ENCODE measurements at places on chromosomes 3 and 15.

DNA sequence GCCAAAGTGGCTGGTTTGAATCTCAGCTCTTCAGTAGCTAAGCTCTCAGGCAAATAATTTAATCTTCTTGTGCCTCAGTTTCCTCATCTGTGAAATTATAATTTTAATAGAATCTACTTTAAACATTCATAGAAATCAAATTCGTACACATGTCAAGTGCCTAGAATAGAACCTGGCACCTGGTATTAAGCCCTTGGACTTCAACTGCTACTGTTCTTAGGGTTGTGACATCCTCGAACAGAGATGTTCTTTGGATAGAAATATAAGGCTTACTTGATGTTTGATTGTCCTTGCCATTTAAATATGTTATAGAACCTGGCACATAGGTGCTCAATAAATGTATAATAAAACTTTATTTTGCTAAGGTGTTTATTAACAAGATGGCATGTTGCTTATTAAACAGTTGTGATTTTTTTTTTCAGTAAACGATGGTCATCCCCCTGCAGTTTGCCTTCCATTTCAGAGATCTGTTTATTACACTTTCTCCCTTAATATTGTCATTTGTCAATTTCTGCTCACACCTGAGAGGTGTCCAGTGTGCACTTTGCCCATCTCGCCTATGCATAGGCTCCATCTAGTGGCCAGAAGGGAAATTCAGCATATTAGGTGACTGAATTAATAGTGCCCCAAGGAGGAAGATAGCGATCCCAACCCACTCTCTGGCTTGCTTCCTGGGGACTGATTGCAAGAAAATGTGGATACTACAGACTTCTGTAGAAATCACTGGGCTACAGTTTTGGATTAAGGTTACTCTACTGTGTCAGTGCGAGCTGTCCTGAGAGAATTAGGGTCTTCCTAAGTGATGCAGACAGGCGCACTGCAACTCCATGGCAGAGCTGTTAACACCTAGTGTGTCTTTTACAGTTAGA lies 10.7 kb downstream of the IGF1R start:
- peak; percentile 52 for DNase-seq

- DNase-seq = peak; percentile 44
Observed at GRCh38 chr3:11522953-11523571, 120.7 kb downstream of the VGLL4 start.

DNA sequence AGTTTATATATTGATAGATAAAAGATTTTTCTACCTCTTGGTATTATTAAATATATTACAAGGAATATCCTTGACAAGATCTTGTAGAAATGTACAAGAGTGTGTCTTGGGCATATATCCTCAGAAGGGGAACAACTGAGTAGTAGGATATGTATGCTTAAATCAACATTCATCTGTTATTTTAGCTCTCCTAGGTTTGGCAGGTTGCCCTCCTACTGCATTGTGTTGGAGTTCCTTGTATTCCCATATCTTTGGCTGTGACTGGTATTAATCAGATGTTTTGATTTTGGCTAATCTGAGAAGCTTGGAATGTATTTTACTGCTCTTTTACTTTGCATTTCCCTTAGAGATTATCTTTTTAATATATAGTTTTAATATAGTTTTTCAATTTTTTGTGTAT lies 4.6 kb downstream of the MYRIP start:
- DNase-seq = peak; percentile 73

DNA sequence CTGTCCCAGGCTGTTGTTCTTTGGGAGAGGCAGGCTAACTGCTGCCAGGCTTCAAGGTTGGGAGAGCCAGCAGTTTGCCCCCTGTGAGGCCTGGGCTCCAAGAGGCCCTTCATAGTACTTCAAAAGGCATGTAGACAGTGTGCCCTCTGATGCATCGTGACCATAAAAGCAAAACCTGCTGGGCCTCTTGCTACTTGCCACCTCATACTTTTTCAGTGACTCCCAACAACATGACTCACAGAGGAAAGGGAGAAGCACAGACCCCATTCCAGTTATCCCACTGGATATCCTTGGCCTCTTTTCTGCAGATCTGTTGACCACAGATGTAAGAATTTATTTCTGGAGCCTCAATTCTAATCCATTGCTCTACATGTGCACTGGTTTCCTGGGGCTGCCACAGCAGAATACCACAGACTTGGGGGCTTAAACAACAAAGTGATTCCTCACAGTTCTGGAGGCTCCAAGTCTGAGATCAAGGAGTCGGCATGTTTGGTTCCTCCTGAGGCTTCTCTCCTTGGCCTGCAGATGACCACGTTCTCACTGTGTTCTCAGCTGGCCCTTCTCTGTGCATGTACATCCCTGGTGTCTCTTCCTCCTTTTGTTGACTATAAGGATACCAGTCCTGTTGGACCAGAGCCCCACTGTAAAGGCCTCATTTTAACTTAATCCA lies 8.9 kb upstream of the NSMCE3 start:
- peak; percentile 97 for DNase-seq

DNA sequence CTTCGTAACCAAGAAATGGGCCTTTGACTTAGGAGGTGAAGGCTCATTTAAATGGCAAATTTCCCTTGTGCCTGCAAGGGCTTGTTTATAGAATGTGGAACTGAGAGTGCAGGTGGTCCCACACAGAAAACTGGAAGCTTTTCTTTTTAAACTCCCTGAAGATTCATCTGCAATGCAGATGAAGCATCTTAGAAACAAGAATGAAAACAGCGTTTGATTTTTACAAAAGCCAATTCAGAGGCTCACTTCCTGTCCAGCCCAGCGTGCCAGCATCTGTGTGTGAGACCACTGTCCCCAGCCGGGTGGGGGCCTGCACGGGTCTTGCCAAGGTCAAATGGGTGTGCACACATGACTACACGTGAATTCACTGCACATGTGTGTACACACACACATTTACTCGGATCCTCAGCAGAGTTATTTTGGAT lies 94.7 kb downstream of the LINGO1 start:
- no peak for DNase-seq

- no peak for DNase-seq
Observed at GRCh38 chr3:187017511-187018230, 87.3 kb downstream of the ST6GAL1 start.

DNA sequence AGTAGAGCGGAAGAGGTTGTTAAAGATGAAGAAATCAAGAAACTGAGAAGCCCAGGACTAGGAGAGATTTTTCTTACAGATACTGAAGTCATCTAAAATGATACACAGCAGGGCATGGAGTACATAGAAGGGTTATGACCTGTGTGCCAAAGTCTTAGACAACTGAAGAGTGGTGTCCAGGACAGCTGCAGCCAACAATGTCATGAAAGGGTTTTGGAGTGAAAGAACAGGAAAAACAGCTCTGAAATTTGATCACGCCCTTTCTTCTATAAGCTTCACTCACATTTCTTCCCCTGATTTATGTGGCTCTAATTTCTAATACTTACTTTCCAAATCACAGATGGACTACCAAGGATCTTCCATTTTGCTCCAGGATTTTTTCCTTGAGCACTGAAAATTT lies 3.0 kb downstream of the CFAP20DC start:
- no peak for DNase-seq

- DNase-seq = peak; percentile 44
Observed at GRCh38 chr3:156795890-156796481, 30.2 kb upstream of the LEKR1 start.

DNA sequence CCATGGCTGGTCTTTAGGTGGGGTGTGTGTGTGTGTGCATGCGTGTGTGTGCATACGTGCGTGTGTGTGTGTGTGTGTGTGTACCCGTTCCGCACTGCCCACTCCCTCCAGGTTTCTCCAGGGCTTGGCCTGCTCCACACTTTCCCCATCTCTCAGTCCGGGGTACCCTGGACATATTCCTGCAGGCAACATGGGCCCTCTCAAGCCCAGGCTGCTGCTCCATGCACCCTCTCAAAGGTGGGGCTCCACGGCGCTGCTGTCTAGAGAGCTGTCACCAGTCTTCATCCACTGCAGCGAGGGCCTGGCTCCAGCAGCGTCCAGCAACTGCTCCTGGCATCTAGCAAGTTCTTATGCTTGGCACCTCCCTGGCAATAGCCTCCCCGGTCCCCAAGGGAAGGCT lies 86.1 kb downstream of the ATP10A start:
- DNase-seq = no peak

DNA sequence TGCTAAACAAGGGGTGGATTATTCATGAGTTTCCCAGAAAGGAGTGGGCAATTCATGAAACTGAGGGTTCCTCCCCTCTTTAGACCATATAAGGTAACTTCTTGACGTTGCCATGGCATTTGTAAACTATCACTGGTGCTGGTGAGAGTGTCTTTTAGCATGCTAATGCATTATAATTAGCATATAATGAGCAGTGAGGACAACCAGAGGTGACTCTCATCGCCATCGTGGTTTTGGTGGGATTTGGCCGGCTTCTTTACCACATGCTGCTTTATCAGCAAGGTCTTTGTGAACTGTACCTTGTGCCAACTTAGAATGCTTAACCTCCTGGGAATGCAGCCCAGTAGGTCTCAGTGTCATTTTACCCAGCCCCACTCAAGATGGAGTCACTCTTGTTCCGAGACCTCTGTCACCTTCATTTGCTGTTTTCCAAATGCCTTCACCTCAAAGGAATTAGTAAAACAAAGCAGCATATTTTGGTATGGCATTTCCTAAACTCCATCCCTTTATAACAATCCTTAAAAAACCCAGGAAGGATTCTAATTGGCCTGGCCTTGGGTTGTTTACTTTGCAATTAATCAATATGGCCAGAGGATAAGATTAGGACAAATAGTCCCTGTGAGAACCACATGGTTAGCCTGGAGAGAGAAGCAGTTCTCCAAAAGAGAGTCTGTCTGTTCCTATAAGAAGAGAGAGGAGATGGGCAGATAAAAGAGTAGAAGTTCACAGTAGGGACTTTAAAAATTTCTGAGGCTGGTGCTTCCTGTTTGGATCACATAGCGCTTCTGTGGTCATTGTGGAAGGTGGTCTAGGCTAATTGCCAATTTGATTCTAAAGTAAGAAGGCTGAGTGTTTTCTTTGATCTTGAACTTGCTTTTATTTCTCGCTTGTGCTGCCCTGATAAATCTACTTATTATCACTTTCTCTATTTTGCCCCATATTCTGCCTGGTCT lies 155.2 kb upstream of the EOMES start:
- DNase-seq = no peak

DNA sequence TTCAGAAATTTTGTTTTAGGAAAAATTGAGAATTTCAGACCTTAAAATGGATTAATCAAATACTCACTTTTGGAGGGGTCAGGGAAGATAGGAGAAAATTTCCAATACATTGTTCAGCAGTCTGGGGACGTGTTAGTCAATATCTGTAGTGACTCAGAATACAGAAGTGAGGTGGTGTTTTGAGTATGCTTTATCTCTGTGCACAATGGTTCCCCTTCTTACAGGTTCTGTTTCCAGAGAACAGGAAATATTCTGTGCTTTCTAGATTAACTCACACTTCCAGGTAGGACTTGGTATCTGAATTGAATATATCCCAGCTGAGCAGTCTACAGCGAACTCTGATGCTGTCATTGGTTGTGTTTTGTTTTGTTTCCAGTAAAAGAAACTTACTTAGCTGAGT lies 30.7 kb upstream of the CCDC54 start:
- no peak for DNase-seq

DNA sequence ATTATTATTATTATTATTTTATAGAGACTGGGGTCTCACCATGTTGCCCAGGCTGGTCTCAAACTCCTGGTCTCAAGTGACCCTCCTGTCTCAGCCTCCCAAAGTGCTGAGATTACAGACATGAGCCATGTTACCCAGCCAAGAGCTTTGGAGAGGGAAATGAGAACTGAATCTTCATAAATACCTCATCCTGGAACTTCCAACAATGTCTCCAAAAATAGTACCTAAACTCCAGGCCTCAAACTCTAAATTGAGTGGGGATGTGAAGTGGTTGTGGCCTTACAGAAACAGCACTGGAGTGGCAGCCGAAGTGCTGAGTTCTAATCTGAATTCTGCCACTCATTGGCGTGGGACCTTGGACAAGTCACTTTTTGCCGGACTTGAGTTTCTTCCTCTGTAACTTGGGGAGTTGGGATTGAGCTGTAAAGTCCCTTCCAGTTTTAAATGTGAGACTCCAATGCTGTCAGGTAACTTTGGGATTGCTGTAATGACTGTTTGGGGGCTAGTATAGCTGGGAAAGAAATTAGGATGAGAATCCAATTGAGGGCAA lies 10.0 kb upstream of the SRP14 start:
- DNase-seq = no peak

DNA sequence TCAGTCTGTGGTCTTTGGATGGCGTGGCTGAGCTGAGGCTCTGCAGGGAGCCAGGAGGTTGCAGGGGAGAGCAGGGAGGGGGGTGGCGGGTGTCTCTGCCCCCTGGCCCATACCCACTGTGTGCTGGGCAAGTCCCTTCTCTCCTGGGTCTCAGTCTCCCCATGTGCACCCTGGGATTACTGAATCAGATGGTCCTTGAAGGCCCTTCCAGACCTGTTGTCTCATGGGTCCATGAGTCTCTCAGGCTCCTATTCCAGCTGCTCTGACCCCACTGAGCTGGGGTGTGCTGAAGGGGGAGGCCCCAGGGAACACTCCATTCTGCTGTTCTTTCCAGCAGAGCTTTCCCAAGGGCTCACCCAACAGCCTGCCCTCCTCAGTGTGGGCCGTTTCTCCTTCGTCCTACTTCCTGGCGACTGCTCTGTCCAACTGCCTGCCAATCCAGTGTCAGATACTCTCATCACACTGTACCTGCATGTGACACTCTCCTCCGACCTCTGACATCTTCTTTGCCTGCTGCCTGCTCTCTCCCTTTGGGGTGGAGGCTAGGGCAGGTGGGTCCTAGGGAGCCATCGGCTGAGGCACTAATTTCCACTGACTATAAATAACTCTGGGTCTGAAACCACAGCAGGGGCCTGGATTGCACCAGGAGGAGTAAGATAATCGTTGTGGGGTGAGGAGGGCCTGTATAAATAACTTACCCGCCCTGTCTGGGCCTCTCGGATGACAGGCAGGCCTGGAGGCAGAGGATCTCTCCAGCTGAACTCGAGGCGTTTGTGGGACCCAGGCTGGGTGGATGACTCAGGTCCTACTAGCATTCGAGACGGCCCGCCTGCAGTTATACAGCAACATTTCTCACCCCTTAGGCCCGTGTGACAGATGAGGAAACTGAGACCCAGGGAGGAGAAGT lies 67.1 kb downstream of the ATP2B2 start:
- peak; percentile 90 for DNase-seq

- peak; percentile 87 for DNase-seq
Observed at GRCh38 chr15:31016446-31016915, 25.1 kb upstream of the MTMR10 start.

GRCh38 chr3:193809106-193809505 lies 216.1 kb downstream of the OPA1 start:
- no peak for DNase-seq

GRCh38 chr3:9019259-9019961 lies 56.1 kb upstream of the RAD18 start:
- no peak for DNase-seq

DNA sequence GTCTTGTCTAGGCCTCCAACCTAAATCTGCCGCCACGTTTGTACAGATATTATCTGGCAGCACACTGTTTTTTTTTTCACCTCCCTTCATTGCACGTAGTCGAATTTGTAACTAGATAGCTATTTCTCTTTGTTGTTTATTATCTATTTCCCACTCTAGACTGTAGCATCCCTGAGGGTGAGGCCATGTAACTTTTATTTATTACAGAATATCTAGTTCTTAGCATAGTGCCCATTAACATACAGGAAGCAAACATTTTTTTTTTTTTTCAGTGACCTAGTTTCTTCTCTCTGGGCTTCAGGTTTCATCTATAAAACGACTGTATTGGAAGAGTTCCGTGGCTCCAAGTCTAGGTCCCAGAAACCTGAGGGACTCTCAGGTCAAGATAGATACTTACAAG lies 354.3 kb downstream of the FGF12 start:
- no peak for DNase-seq
